Activated CD4-positive, alpha-beta T cell treated with anti-CD3 and anti-CD28 coated beads, Interleukin-2, amount 50 U/mL, for 16 hours (primary cell): ENCODE measurements at places on chromosomes 3 and 15.
A peak's percentile ranks its signal among the peaks of the same experiment; 100 is the strongest.

- DNase-seq, result no peak
Observed at GRCh38 chr3:140468407-140468806, 209.5 kb upstream of the TRIM42 start.

DNA sequence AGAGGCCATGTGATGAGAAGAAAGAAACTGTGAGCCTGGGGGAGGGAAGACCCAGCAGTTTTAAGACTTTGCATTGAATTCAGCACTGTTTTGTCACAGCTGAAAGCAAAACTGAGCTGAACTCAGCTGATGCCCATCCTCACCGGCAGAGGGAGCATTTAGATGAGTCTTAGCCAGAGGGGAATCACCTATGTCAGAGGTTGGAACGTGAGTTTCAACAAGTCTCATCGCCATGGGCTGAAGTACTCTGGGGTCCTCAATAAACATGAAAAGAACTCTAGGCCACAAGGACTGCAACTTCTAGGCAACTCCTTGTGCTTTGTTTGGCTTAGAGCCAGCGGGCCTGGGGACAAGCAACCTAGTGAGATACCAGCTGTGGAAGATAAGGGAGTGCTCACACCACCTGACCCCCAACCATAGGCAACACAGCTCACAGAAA lies 324.5 kb downstream of the TBL1XR1 start:
- peak; percentile 63 for DNase-seq

DNA sequence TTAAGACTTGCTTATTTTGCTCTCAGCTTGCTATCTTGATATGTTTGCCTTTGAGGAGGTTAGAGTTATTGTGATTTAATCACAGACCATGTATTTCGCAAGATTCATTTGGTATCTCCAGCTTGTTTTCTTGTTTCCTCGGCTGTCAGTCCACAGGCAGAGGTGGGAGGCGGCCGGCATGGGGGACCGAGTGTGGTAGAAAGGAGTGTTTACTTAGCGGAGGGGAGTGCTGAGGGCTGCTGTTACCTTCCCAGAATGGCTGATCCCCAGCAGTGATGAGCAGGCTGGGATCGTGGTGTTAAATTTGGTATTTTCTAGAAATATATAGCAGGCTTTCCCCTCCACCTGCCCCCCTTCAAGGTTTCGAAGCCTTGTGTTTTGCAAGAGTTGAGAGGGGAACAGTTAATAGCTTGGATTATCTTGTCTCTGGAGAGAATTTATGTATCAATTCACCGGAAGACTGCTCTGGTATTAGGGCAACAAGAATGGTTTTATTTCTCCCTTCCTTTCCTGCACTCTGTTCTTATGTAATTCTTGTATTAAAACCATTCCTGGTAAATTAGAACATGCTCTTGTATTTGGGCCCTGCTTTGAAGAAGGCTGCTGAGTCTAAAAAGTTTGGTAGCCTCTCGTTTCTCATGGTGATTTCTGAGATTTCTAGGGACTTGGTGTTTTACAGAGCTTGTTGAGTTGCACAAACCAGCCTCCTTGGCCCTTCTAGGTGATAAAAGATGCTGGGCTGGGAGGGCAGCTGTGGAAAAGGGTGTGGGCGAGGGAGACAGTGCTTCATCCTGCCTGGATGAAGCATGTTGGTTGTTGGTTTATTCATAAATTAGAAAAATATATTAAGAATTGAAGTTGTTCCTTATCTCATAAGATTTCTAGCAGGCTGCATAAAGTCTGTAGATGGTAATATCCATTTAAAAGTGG lies 151.4 kb downstream of the IGF1R start:
- DNase-seq, result no peak

DNA sequence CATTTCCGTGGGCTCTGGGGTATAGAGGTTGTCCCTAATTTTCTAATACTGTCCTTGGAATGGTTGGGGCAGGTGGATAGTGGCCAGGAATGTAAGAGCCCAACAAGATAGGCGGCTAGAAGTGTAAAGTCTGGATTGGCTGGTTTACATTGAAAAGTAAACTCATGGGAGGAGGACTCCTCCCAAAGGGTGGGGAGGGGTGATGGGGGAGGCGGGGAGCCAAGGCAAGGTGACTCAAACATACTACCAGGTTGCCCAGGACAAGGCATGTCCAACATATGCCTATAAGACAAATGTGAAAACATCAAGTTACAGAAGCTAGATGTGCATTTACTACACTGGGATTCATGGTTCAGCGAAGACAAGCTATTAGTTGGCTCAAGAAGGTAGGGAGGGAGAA lies 14.3 kb upstream of the SAMMSON start:
- DNase-seq, result no peak

DNA sequence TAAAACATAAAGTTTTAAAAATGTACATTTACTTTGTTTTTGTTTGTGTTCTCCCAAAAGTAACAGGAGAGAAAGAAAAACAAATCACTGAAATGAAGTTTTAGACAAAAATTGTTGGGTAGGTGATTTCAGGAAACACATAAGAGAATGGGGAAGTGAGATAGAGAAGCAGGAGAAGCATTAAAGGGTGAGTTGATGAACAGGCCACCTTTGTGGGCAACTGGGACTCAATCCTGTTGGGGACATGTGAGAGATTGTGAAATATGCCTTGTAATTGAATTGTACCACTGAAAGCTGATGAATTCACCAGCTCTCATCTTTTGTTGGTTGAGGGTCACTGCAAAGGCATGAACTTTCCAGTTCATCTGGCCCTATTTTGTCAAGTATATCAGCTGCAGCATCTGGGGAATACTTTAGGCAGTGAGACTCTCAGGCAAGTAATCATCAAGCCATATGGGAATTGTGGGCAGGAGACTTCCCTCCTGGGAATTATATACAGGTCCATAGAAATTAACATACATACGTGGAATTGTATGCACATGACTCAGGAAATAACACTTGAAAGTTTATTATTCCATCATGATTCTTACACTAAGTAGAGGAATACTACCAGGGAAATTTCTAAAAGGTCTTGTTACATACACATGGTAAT lies 181.0 kb downstream of the ZBBX start:
- DNase-seq, result no peak

DNA sequence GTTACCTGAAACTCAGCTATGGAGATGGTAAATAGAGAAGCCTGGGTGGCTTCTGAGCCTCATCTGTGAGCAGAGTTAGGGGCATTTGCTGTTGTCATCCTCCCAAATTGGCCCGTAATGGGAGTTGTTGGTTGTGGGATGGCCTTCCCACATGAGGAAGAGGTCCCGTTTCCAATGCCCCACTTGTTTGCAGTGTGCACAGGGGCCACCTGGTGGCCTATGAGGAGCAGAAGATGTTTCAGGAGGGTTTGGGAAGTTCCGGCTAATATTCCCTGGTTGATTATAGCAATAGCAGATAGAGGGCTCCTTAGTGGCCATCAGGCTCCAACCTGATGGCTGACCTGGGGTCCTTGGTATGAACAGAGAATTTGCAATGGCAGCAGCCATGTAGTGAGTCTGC lies 1546.5 kb downstream of the OTOL1 start:
- no peak for DNase-seq

DNA sequence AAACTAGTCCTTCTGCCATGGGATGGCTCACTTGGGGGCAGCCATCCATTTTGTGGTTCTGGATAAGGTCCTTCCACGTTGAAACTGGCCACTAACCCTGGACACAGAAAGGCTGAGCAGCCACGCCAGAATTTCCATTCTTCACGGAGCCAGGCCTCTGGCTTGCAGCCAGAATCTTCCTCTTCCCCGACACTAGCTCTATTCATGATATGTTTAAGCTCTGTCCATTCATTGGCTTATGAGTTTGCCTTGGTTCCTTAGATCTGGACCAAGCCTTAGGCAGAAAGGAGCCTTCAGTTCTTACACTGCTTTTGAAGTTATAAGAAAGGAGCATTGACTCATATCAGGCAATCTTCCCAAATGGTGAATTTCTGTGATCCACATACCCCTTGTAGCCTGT lies 288.4 kb upstream of the GOLGA6L4 start:
- no peak for DNase-seq

DNA sequence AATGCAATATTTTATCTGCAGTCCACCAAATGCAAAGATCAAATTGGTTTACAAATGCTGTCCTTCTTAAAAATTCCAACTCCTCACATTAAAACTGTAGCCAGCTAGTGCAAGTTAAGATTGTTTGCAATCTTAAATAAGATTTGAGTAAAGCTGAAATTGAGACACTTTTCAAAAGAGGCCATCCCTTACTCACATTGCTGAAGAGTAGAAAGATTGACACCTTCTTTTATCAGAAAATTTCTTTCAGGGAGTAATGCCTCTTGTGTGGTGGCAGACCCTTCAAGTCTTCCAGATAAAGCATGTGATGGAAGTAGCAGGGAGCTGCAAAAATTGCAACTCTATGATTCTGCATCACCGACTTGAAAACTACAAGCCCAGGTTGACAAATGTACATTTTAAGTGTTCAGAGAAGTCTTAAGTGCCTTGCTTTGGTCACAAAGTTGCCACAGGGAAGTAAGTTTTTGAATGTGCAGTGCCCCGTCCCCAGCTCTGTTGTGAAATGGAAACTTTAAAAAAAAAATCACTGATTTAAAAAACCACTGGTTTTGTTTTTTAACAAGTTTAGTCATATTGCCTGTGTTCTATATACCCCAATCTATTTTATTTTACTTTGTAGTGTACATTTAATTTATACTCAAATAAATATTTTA lies 12.6 kb downstream of the CD86 start:
- peak; percentile 69 for DNase-seq

- no peak for DNase-seq
Observed at GRCh38 chr3:61901496-61901895, 340.1 kb downstream of the PTPRG start.

DNA sequence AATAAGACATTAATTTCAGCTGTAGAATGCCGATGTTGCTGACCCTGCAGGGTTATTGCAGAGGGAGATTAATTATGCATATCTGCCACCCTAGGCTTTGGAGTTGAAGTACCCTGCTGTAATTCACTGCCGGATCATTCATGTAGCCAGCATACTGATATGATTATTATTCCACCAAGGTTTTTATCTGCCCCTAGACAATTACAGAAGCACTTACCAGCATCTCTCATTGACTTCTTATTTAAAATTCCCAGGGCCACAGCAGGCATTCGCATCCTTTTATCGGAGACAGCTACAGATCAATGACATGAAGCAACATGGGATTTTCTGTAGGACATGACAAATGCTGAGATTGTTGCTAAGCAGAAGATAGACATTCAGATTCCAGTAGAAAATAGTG lies 31.3 kb downstream of the IL1RAP start:
- DNase-seq, result no peak

DNA sequence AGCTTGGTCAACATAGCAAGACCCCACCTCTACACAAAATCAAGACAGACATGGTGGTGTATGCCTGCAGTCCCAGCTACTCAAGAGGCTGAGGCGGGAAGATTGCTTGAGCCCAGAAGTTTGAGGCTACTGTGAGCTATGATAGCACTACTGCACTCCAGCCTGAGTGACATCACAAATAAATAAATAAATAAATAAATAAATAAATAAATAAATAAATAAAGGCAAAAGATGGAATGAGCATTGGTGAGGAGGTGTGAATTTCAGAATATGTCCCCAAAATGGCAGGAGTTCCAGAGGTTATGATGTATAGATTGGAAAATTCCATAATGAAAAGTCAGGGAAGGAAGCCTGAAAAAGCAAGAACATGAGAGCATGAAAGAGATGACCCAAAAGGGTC lies 249.9 kb downstream of the MEX3B start:
- no peak for DNase-seq

- no peak for DNase-seq
Observed at GRCh38 chr15:97691799-97692198, 268.7 kb upstream of the ARRDC4 start.

GRCh38 chr3:159721324-159721723 lies 267.3 kb upstream of the IL12A start:
- no peak for DNase-seq

GRCh38 chr3:127417709-127418559 lies 130.1 kb upstream of the PRR20G start:
- no peak for DNase-seq

- DNase-seq, result no peak
Observed at GRCh38 chr3:73765878-73766545, 141.3 kb upstream of the PDZRN3 start.

GRCh38 chr3:36942638-36943248 lies 2.1 kb downstream of the TRANK1 start:
- no peak for DNase-seq

DNA sequence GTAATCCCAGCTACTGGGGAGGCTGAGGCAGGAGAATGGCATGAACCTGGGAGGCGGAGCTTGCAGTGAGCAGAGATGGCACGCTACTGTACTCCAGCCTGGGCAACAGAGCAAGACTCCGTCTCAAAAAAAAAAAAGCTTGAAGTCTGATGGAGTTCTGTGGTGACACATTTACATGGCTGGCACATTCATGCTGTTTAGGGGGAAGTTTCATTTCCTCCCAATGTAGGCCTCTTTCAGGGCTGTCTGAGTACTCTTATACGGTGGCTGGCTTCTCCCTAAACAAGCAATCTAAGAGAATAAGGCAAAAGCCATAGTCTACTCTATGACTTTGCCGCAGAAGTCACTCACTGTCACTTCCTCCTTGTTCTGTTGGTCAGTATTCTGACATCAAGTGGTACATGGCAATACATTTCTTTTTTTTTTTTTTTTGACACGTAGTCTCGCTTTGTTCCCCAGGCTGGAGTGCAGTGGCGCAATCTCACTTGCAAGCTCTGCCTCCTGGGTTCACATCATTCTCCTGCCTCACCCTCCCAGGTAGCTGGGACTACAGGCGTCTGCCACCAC lies 41.2 kb downstream of the OIP5 start:
- peak; percentile 10 for DNase-seq

DNA sequence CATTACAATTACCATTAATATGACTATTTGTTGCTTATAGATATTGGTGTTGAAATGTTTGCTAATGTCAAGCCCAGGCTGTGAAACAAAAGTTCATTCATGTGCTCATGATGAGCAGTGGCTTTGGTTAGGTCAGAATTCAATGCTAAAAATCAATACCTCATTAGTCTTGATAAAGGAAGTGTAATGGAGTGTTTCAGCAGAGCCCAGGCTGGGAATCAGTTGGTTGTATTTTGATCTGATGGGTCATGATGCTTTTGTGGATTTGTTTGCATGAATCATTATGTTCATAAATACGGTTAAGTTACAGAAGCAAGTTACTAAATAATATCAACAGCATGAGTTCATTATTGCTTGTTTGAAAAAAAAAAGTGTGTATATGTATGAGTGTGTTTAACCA lies 13.6 kb upstream of the ZNF774 start:
- DNase-seq, result no peak

DNA sequence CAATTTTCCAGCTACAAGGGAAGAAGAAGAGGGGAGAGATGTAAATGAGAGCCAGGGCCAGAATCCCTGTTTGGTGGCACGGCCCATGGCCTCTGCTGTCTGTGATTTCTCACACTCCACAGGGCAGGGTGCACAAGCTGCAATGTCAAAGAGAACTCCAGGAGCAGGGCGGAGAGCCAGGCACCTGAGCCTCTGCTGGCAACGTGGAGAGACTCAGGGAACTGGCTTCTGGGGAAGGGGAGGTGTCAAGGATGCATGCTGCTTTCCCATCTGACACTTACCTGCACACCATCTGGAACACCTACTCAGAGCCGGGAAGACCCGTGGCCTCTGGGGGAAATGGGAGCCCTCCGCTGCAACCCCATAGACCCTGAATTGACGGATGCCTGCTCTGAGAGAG lies 507.5 kb upstream of the NR2F2 start:
- DNase-seq, result no peak
